OCI-M1 (cell line): ENCODE measurements at places on chromosomes 7 and 10.
A peak's percentile ranks its signal among the peaks of the same experiment; 100 is the strongest.

- no peak for DNase-seq
These were observed 105.5 kb upstream of the MKLN1 start for GRCh38 chr7:131222171-131222570.

GRCh38 chr10:131792809-131793208 lies 108.0 kb upstream of the PPP2R2D start:
- DNase-seq, result no peak

DNA sequence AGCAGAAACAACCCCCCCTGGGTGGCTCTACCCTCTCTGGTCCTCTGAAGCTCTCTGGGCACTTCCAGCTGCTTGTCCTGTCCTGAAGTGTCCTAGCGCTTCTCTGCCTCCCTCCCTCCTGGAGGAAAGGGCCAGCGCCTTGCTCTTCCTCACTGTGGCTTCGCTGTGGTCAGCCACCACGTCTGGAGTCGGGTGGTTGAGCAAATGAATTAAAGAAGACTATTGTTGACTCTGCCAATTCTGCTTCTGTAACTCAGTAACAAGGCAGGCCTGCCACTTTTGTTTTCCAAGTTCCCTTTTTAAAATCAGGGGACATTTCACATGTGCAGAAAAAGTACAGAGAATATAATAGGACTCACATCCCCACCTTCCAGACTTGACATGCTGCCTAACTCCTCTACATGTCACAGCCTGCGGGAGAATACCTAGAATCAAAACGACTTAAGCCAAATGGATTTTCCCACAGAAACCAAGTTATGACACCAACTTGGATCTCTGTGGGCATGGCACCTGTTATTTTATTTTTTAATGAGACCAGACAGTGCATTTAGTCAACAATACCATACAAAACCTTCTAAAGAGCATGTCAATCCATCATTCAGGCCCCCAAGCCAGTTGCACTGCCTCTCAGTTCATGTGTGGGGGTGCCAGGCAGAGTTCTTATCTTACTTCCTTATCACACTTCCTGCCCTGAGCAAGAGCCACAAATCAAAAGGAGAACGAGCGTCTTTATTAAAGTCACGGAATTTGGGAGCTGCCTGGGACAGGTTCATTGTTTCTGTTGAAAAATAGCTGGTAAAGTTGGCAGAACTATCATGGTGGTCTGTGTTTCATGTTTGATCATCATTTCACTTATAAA lies 6.8 kb downstream of the FFAR4 start:
- DNase-seq, result peak; percentile 68

DNA sequence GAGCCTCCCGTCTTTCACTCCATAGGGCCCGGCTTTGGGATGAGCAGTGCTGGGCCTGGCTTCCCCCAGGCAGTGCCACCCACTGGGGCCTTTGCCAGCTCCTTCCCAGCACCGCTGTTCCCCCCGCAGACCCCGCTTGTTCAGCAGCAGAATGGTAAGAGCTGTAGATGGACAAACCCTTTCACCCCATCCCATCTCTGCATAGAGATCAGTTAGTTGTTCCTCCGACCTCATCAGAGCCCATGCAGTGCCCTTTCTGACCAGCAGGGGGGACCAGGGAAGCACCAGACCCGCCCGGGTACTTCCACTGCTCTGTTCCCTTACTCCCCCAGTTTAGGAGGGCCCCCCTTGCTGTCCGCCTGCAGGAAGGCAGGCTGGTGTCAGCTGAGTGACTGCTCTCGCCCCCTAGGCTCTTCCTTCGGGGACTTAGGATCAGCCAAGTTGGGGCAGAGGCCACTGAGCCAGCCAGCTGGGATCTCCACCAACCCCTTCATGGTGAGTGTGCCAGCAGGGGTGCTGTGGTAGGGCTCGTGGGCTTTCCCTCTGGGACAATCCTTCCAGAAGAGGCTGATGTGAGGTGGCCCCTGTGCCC lies 9.8 kb downstream of the SAP25 start:
- peak; percentile 91 for DNase-seq

- DNase-seq, result peak; percentile 60
These were observed 780 bp downstream of the CYP3A5 start for GRCh38 chr7:99679032-99679399.

DNA sequence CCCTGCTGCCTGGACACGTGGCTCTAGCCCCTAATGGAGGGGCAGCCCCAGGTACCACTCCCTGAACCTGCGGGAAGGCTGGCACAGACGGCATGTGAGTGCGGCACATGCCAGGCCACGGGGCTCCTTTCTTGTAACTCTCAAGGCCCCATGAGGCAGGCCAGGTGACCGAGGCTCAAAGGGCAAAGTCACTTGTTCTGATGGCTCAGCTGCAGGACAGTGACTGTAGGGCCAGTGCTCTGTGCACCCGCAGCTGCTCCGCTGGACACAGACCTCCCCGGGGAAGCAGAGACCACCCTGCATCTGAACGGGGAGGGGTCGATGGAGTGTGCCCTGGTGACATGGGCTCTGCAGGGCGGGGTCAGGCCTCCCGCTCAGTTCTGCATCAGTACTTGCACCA lies 55.3 kb downstream of the PTPRE start:
- no peak for DNase-seq

DNA sequence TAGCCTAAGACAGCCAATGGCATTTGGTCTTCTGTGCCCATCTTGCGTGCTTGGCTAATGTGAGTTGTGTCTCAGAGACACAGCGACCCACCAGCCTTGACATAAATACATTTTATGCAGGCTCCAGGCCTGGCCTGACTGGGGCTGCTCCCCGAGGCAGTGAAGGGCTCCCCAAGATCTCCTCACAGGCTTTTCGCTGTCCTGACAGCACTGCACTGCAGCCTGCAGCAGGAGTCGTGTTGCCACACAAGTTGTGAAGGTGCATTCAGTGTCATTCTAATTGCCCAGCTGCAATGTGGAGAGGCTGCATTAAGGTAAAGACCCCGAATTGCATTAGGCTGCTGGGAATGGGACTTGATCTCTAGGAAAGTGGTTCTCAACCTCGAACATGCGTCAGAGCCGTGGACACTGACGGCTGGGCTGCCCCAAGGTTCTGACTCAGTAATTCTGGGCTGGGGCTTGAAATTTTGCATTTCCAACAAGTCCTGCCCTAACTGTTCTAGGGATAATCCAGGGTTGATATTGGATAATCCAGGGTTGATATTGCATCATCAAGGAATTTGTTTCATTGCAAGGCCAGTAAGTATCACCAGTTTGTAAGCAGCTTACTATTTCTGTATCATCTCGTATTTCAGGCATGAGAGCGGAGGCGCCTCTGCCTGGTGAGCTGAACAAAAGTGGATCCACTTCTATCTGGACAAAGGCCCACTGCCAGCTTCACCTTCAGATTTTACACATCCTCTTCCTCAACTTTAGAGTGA lies 108.7 kb upstream of the INSIG1 start:
- no peak for DNase-seq

- peak; percentile 76 for DNase-seq
These were observed 43.7 kb downstream of the PCLO start for GRCh38 chr7:83119026-83119382.

DNA sequence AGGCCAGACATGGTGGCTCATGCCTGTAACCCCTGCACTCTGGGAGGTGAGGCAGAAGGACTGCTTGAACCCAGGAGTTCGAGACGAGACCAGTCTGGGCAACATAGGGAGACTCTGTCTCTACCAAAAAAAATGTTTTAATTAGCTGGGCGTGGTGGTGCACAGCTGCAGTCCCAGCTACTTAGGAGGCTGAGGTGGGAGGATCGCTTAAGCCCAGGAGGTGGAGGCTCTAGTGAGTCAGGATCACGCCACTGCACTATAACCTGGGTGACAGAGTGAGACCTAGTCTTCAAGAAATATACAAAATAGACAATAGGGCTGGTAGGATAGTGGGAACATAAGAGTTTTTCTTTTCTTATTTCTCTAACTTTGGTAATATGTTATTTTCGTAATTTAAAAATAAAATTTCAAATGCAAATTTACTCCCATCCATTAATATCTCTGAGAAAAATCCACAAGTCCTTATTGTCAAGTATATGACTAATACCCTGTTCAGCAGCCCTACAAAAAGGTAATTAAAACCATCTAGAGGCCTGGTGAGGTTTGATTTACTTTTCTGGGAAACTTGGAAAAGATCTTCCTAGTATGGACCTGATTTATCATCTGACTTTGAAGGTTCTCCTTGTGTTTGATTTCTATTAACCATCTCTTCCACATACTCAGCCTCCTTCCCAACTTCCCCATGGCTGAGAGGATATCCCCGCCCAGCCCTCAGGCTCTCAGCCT lies 50.0 kb downstream of the CREB3L2 start:
- no peak for DNase-seq

- DNase-seq, result no peak
These were observed 109.3 kb upstream of the HPS1 start for GRCh38 chr10:98556061-98556460.

- no peak for DNase-seq
These were observed at the start of gene FGL2 for GRCh38 chr7:77199013-77199966. FGL2 (minus strand) TSS chr7:77199819; CDS start chr7:77199793, 26 bp downstream.

DNA sequence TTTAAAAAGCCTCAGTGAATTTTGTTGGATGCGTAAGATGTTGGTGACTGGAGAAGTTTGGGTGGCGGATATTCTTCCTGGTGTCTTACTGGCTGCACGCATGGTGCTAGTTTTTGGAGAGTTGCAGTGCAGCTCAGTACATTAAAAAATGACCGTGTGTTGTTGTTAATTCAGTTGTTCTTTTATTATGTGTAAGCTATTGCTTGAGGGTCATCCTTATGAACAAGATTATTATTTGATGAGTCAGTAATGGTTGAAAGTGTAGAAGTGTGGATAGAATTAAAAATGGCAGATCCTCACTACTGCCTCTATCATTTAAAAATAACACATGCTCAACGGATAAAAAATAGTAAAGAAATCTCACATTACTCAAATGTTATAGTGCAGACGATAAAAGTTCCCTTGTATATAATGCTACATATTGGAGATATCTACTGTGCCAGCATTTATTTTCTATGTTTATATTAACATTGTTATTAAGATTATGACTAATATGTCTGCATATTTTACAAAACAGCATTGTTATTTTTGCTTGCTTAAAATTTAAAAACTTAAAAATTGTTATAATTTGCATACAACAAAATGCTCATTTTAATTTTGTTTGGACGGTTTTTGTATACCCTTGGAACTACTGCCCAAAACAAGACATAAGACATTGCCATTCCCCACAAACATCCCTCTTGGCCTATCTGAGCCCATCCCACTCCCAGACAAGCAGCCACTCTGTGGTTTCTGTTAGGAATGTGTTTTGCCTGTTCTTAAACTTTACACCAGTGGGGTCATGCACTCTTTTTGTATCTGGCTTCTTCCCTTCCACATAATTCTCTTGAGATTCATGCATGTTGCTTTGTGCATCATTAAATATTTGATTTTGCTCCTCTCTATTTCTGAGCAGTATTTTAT lies 142.0 kb downstream of the DOCK1 start:
- no peak for DNase-seq

DNA sequence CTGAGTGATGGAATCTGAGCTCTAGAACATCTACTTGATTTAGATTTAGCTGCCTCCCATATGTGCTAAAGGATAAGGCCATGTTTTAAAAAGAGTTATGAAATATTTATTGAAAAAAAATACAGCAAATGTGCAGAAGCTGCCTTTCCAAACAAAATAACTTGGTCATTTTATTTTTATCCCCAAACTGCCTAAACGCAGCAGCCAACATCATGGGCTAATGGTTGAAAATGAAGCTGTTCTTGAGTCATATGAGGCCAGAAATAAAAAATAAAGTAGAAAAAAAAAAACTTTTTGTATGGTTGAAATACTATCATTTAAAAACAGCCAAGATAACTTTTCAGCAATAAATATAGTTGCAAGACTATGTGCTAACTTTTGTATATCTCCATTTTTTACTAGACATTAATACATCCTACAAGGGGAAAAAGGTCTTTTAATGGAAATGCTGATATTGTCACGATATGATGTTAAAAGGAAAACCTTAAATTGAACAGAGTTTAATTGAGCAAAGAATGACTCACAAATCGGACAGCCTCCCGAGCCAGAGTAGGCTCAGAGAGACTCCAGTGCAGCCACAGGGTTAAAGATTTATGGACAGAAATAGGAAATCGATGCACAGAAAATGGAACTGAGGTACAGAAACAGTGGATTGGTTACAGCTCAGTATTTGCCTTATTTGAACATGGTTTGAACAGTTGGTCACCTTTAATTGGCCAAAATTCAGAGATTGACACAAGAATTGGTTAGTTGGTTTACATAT lies 305.8 kb downstream of the MDFIC start:
- no peak for DNase-seq

DNA sequence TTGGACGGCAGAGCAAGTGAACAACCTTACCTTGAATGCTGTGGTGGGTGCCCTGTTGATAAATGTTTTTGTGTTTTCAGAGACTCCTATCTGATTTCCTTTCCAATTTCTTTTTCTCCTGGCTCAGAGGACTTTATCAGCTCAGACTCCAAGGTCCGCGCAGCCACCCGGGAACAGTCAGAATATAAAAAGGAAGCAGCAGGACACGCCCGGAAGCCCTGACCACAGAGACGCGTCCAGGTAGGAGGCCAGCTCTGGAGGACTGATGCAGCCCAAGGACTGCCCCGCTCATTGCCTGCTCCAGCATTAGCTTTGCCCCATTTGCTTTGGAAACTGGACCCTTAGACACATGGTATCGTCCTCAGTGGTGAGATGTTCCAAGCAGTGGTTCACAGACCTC lies 61.3 kb downstream of the TACC2 start:
- no peak for DNase-seq

DNA sequence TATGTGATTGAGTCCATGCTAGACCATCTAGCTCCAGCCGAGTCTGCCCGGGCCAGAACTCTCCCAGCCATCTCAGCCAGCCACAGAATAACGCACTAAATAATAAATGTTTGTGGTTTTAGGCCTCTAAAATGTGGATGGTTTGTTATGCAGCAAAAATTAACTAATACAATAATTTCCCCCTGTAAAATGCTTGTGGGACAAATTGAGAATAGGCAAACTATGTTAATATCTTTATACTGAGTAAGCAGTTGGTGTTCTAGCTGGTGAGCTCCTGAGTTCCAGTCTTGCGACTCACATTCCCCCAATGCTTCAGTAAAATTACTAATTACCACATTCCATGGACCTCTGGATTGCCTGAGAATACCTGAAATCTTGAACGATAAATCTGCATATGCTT lies 316.8 kb upstream of the NFE2L3 start:
- no peak for DNase-seq

- DNase-seq, result no peak
These were observed 33.3 kb upstream of the PON1 start for GRCh38 chr7:95357623-95358022.

DNA sequence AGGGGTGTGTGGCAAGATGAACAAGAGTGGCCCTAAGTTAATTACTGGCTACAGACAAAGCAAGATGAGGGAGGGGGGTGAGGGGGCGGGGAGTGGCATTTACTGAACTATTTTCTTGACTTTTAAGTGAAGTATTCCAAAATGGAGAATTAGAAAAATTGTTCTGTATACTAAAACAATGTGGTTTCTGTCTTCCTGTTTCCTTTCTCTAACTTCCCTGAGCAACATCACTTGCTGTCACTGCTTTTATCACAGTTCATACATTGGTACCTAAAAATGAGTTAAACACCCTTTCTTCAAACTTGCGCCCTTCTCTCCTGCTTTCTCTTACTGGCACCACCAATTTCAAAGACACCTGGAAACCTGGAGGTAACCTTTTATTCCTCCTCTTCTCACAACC lies 21.6 kb downstream of the PDZD8 start:
- no peak for DNase-seq

GRCh38 chr7:101169110-101169837 lies 3.9 kb upstream of the VGF start:
- peak; percentile 52 for DNase-seq
